ENCODE measurements at places on chromosomes 5 and 9.

- DNase-seq, result no peak
Observed at GRCh38 chr5:14415024-14415697, 166.4 kb upstream of the OTULINL start.

DNA sequence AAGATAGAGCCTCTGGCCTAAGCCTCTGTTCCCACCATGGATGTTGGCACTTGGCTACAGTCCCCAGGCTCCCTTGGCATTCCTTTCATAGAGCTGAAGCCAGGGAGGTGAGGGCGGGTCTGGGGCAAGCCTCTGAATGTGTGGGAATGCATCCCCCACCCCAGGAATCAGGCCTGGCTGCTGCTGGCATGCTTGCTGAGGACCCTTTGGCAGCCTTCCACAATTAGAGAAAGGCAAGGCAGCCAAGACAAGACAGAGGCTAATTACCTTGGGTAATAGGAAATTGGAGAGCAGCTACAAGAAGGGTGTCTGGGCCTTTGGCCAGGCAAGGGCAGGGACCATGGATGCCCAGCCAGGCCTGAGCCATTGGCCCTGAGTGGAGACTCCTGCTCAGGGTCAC, 204.4 kb upstream of the TRIM32 start:
- no peak for DNase-seq

DNA sequence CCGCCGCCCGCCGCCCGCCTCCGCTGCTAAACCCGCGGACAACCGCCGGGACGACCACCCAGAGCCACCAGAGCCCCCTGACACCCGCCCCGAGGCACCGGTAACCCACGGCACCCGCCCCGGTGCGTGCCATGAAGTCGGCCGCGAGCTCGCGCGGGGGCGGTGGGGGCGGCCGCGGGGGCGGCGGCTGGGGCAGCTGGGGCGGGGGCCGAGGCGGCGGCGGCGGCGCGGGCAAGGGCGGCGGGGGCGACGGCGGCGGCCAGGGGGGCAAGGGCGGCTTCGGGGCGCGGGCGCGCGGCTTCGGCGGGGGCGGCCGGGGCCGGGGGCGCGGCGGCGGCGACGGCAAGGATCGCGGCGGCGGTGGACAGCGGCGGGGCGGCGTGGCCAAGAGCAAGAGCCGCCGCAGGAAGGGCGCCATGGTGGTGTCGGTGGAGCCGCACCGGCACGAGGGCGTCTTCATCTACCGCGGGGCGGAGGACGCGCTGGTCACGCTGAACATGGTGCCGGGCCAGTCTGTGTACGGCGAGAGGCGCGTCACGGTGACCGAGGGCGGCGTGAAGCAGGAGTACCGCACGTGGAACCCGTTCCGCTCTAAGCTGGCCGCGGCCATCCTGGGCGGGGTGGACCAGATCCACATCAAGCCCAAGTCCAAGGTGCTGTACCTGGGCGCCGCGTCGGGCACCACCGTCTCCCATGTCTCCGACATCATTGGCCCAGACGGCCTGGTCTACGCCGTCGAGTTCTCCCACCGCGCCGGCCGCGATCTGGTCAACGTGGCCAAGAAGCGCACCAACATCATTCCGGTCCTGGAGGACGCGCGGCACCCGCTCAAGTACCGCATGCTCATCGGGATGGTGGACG, 499 bp downstream of the FBLL1 start:
- no peak for DNase-seq

- DNase-seq, result no peak
Observed at GRCh38 chr5:160507221-160507721, 85.6 kb downstream of the PTTG1 start.

DNA sequence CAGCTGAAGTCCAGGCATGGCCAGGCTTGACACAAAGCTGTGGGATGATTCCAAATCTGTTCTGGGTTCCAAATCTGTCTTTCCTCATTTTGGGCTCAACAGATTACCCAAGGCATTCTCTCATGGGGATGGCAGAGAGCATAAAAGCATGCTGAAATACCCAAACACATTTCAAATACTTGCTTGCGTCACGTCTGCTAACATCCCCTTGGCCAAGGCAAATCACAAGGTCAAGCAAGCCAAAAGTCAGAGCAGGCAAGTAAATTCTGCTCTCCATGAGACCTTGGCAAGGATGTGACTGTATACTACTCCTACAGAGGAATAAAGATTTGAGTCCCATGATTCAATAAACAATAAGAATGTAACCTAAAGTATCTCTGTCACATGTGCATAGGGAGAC, 306.7 kb downstream of the EPB41L4A start:
- DNase-seq, result no peak

DNA sequence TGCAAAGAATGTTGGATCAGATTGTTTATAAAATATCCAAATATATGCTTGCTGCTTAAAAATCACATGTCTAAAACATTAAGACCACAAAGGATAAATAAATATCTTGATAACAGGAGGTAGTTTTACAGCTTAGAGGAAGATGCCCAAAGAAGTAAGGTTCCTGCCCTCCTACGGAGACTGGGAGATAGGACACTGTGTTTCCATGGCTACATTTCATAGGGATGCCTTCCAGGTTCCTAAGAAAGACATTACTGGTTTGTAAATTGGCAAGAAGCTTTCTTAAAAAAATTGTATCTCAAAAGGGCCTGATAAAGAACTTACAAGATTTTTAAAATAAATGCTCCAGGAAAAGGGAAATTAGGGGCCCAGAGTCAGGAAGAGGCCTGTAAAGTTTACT, 437.2 kb downstream of the HINT1 start:
- DNase-seq, result no peak

DNA sequence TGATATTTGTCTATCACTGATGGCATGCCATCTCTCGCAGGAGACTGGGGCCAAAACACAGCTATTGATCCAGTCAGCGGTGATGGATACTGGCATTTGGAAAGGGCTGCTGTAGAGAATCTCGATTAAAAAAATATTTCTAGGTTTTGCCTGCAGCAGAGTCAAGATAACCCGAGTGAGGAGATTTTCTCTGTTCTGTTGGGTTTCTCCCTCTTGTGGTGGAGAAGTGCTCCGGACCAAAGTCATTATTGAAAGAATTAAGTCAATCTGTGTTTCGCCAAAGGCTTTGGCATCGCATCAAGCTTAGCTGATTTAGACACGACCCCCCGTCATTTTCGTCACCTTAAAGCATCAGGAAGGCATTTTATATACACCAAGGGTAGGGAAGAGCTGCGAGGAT, 97.1 kb upstream of the IRX2 start:
- no peak for DNase-seq

- DNase-seq, result no peak
Observed at GRCh38 chr9:121169094-121169601, 32.5 kb downstream of the RAB14 start.

DNA sequence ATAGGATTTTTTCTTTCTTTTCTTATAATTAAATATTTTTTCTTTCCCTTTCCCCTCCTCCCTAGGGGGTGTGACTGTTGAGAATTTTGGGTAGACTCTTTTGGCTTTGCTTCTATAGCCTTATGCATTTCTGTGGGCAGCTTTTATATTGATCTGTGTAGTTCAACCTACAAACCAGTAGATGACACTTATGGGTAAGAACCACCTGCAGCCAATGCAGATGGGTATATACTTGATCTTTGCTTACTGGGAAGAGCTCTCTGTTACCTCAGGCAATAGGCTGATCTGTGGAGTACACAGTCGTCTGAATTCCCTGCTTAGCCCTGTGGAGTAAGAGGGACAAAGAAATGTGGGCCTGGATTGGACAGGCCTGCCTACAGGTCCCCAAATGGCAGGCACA, 102.7 kb upstream of the STARD4 start:
- no peak for DNase-seq

DNA sequence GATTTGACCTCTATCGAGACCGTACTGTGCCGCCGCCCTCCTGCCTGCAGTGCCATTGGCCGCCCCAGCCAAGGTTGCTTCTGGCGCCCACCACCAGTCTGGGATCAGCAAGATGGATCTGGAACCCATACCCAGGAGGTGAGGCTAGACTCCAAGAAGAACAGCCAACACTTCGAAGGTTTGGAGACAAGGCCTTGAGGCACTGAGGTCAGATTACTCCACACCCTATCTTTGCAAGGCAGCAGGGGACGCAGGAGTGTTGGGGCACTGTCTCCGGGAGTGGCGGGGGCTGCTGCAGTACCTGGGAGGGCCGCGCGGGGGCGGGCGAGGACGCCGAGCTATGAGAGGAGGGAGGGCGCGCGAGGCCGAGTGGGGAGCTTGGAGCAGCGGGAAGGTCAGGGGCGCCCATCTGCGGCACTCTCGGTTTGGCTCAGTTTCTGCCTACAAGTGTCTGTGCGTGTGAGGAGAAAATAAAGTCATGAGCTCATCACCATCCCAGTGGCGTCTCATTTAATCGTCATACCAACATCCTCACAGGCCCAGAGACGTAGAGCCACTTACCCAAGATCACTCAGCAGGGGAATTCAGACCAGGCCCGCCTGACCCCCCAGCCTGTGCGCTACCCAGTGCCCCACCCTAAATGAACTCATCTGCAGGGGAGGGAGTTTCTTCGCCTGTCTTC, 20.5 kb upstream of the PSD2 start:
- DNase-seq, result peak; percentile 4

DNA sequence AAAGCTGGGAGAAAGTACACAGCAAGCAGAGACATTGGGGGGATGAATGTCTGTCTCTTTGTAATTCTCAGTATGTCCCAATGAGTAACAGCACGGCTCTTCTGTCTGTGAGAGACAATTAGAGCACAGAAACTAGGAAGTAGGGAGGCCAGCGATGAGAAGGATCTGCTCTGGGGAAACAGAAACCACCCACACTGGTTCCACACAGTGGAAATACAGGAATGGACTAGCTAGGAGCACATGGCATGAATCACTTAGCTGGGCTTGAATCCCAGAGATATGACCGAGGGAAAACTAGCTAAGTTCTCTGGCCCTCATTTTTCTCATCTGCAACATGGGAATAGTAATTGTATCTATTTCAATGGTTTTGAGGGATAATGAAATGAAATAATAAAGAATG, 895.9 kb downstream of the TLE4 start:
- no peak for DNase-seq

DNA sequence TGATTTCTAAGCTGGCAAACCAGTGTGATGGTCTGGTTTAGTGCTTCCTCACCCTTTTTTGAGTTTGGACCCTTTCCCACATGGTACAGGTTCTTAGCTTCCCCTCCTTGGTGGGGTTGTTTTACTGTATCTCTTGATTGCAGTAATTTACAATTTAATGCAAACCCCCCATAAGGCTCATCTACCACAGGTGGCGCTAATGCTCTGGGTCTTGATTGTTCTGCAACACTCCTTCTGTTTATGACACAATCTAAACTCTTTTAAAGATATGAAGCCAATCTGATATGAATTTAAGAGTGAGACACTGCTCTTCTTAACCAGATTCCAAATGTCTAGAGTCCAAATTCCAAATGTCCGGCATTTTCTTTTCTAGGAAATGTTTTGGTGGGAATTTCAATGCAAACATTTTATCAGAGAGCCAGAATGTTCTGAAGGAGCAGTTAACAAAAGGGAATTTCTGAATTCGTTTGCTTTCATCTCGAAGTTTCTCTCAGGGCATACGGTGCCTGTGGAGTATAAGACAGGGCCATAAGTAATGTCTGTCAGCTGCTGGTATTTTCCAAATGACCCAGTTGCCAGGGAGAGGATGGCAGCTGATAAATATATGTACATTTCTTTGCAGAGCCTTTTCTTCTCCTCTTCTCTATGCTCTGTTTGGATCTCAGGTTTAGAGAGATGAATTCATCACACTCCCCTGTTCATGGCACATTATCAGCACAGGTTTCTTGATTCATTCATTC, 246.8 kb downstream of the ARHGAP26 start:
- DNase-seq, result no peak

GRCh38 chr9:79346350-79347020, 225.3 kb upstream of the TLE4 start:
- DNase-seq, result no peak

DNA sequence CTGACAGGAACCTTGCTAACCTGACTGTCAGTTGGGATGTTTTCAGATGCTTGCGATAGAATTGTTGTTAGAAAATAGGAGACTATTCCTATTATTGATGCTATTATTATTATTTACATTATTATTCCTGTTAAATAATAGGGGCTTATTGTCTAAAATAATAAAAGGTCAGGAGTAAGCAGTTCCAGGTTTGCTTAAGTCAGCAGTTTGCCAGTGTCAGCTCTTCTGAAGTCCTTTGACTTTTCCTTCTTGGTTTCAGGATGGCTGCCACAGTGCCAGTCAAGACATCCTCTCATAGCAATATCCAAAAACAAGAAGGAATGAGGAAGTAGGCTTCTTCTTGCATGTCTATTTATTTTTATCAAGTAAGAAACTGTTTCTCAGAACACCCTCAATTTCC, 141.7 kb upstream of the MARCHF11 start:
- DNase-seq, result no peak

GRCh38 chr5:105877592-105877991, 1793.1 kb downstream of the EFNA5 start:
- DNase-seq, result no peak

DNA sequence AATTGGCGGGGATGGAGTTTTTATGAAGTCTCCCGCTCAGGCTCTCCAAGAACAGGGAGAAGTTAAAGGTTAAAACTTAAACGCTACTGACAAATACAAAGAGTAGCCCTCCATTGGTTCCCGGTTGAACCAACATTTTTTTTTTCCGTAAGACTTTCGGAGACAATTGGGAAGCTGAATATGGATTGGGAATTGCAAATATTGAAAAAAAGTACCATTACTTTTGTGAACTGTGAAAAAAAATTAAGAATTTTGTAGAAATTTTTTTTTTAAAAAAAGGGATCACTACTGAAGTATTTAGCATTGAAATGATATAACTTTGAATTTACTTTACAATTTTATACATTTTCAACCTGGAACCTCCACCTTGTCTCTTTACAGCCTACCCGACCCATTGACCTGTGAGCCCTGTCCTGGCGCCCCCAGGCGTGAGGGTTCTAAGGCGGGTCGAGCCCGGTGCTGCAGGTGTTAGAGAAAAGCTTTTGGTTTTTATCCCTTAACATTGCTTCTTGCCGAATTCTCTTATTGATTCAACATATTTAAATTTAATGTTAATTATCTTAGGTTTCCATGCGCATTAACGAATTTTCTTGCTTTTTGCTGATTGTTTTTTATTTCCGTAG, 448 bp upstream of the ZNF782 start:
- DNase-seq, result no peak

- DNase-seq, result no peak
Observed at GRCh38 chr5:136814619-136815378, 449.5 kb upstream of the TRPC7 start.

- DNase-seq, result no peak
Observed at GRCh38 chr5:107957051-107957450, 286.3 kb upstream of the EFNA5 start.

- DNase-seq, result no peak
Observed at GRCh38 chr5:140366589-140367255, 6.7 kb downstream of the SLC4A9 start.

DNA sequence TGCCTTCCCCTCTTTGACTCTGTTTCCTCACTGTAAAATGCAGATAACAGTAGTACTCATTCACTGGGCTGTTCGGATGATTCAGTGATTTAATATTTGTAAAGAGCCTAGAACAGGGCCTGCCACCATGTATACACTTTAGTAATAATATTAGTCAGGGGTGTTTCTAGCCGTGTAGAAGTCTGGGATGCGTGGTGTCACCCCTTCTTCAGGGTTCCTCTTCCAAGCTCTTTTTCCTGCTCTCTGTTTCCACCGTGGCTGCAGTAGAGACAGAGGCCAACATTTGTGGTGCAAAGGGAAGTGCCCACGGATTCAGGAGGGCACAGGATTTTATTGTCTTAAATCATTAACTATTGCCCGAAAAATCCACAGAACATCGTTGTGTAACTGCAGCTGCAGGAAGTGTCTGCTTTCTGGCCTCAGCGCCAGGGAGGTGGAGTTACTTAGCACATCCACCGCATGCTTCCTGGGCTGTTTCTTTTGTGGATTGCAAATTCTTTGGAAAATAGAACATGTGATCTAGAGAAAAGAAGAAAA, 61.7 kb downstream of the TRIO start:
- peak; percentile 23 for DNase-seq

- no peak for DNase-seq
Observed at GRCh38 chr5:34899066-34899465, 16.2 kb downstream of the RAD1 start.

Data from NCI-H2107 (cell line).